ENCODE measurements at places on chromosomes 16 and 17. TPM values are rescaled to one million over a fixed set of nuclear protein-coding genes. Genes with fewer than 3 reads are reported as not detected.

The KRTAP16-1 gene
- total RNA-seq = not detected

The NPIPB9 gene
- total RNA-seq = 2.7 TPM

The C1QTNF8 gene
- not detected for total RNA-seq

The IKZF3 gene
- not detected for total RNA-seq

The OR2C1 gene
- not detected for total RNA-seq

The ARL6IP1 gene
- 187 TPM for total RNA-seq

The METRNL gene
- total RNA-seq = 130 TPM

The TMEM88 gene
- 0.20 TPM for total RNA-seq

The CACNB1 gene
- 8.8 TPM for total RNA-seq

The KRT20 gene
- not detected for total RNA-seq

The TBC1D3G gene
- total RNA-seq = not detected

The SPNS3 gene
- total RNA-seq = not detected

The BTBD17 gene
- total RNA-seq = not detected

The TMEM114 gene
- total RNA-seq = not detected

The RANBP10 gene
- 5.1 TPM for total RNA-seq

The PRR15L gene
- not detected for total RNA-seq

The GDPD1 gene
- total RNA-seq = 0.37 TPM

The TRAP1 gene
- total RNA-seq = 137 TPM

The ITGA3 gene
- 21.7 TPM for total RNA-seq

The GNAO1 gene
- total RNA-seq = under 0.01 TPM

The ENPP7 gene
- total RNA-seq = not detected

The PLA2G10 gene
- total RNA-seq = not detected

The CCDC154 gene
- under 0.01 TPM for total RNA-seq

The SGCA gene
- total RNA-seq = not detected

The RAP1GAP2 gene
- 3.3 TPM for total RNA-seq

The RNF157 gene
- total RNA-seq = 7.3 TPM

The GPR142 gene
- not detected for total RNA-seq

The CCL18 gene
- total RNA-seq = not detected

The SPN gene
- total RNA-seq = not detected

The SLC38A8 gene
- total RNA-seq = not detected
